Thyroid gland (tissue), 4 donors: ENCODE measurements at places on chromosomes 3 and 15. TPM values are rescaled to one million over a fixed set of nuclear protein-coding genes. Genes with fewer than 3 reads are reported as not detected.

Gene C15orf62
- total RNA-seq = 0.79 TPM

Gene PLSCR1
- total RNA-seq = 103 TPM

Gene CD276
- total RNA-seq = 26.5 TPM

Gene MST1R
- total RNA-seq = 6.1 TPM

Gene CCR8
- total RNA-seq = not detected

Gene CCDC39
- total RNA-seq = not detected

Gene CD80
- 2.3 TPM for total RNA-seq

Gene WDR5B
- 9.5 TPM for total RNA-seq

Gene ARL14
- total RNA-seq = not detected

Gene POLR2M
- total RNA-seq = 63.2 TPM

Gene LMAN1L
- total RNA-seq = not detected

Gene PLA2G4B
- total RNA-seq = 13.0 TPM

Gene SEMA3F
- 43.9 TPM for total RNA-seq

Gene CSPG4
- total RNA-seq = 10.5 TPM

Gene PDZRN3
- total RNA-seq = 5.5 TPM

Gene FOXB1
- not detected for total RNA-seq

Gene PIF1
- total RNA-seq = 1.1 TPM

Gene RPP25
- total RNA-seq = 14.9 TPM

Gene ADCY5
- 0.78 TPM for total RNA-seq

Gene ASB14
- not detected for total RNA-seq

Gene MYZAP
- total RNA-seq = 3.3 TPM
